Kidney (tissue), 22 donors: ENCODE measurements at places on chromosomes 13 and 19. TPM values are rescaled to one million over a fixed set of nuclear protein-coding genes. Genes with fewer than 3 reads are reported as not detected.

The LAIR1 gene
- 4.1 TPM for polyA plus RNA-seq

The IGFL1 gene
- polyA plus RNA-seq, result not detected

- DNase-seq, result no peak
These were observed 330.8 kb downstream of the DLEU7 start for GRCh38 chr13:50512474-50513299.

DNA sequence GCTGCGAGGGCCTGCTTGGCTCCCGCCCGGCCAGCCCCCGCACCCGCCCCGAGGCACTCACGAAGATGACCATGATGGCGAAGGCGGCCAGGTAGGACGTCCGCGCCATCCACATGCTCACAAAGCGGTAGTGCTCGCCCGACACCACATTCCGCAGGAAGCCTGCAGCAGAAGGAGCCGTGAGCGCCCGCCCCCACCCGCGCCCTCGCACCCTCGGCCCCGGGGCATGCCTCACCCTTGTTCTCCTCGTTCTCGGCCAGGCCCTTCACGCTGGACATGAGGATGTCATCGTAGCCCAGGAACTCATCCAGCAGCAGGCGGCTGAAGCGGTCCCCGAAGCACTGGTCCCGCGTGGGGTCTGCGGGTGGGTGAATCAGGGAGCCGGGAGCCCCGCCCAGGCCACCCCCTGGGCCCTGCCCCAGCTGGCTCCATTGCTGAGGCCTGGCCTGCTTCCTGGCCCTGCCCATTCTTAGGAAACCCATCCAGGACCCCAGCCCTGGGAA, 9.0 kb downstream of the TMEM259 start:
- no peak for DNase-seq

DNA sequence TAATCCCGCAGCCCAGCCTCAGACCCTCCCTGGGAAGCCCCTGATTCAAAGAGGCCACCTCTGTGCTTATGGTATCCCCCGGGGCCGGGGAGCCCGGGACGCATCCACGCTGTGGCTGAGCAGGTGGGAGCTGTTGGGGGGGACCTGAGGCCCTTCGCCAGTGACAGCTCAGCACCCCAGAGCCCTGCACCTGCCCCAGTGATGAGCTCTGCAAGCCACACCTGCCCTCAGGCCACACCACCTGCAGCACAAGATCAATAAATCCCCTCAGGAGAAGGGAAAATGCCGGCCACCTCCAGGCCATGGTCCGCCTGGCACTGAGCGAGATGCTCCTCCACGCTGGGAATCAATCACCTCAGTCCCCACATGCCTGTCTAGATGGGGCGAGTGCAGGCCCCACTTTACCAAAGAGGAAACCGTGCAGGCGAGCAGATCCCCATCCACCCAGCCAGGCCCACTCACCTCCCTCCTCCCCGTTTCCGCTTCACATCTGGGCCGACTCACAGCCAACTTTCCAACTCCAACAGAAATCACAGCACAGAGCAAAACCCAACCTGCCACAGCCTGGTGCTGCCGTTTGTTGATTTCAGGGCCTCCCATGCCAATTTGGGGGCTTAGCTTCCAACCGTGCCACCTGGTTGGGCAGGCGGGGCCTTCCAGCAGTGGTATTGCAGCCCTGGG, 12.8 kb downstream of the MOB3A start:
- no peak for DNase-seq

- peak; percentile 87 for DNase-seq
These were observed 30.2 kb downstream of the TMTC4 start for GRCh38 chr13:100644371-100644770.

DNA sequence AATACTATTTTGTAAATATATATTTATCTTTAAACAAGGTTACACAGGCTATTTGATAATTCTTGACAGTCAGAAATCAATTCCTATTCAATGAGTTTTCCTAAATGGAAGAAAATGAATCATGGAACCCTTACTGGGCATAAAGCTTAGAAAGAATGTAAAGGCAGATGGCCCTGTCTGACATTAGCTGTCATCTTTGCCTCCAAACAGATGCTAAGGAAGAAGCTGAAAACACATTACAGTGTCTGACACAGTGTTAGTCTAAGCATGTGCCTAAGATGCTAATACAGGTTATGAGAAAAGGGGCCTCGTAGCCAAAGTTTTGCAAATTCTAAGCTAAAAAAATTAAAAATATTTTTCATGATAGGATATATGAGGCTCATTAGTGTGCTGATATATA, 112.8 kb downstream of the ITGBL1 start:
- no peak for DNase-seq
